ENCODE measurements at places on chromosomes 7 and 10.

DNA sequence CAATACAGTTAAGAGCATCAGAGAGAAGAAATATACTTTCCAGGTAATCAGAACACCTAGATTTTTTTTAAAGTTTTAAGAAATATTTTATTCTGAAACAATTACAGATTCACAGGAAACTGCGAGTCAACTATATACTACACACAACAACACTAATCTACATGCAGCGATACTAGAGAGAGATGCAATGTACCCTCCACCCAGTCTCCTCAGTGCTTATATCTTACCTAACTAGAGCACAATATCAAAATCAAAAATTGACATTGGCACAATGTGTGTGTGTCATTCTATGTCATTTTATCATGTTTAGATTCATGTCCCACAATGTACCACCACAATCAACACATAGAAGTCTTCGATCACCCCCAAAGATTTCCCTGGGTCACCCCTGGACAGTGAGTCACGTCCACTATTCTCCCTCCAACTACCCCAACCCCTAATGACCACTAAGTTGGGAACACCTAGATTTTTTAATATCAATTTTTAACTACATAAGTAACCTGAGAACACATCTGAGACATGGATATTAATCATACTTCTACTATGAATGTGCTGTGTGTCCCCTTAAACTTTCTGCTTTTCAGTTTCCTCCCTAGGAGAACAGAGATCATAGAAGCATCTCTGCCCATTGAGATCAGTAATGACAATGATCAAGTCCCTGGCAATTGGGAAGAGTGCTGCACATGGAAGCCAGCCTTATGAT is 86.5 kb downstream of the GSAP start:
- no peak for DNase-seq

DNA sequence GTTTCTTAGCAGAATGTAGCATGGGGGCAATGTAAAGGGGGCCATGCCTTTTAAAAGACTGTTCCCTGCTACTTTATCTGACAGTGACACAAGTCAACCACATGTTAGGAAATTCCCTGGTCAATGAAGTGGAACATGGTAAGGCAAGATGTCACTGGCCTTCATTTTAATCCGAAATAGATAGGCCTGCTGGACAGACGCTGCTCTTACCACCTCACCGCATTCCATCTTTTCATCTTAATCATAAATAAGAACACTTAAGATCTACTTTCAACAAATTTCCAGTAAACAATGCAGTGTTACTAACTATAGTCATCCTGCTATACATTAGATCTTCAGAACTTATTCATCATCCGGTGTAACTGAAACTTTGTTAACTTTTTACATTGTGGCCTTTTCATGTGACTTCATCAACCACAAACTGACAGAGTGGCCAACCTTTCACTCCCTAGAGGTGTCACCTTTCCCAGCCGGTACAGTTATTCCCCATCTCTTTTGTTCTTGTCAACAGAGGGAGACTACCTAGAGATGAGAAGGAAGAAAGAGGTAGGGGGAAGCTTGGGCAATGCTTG is 15.6 kb downstream of the ASB4 start:
- no peak for DNase-seq

DNA sequence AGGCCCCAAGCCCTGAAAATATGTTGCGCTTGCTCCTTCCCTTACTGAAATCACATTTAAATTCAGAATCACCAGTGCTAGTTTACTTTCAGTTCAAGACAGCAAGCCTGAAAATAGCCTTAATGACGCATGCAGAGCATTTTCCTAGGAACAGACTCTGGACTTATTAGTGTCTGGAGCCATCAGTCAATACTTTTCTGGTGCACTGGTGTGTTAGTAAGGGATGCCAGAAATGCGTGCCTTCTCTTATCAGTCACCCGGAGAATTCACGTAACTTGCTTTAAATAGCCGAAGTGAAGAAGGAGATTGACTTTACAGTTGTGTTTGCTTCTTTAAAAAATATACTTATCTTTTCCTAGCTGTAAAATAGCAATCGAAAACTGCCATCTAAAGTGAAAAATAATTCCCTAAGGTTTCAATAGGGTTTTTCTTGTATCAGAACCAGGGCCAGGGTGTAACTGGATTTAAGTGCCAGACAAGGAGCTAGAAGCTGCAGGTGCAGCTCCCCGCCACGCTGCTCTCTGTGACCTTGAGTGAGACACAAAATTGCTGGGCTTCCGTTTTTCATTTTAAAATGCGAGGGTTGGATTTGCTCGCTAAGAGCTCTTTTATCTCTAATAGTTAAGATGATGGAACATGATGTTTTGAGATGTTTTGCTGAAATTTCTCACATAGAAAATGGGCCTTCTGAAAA is 177.8 kb downstream of the NSUN6 start:
- no peak for DNase-seq

DNA sequence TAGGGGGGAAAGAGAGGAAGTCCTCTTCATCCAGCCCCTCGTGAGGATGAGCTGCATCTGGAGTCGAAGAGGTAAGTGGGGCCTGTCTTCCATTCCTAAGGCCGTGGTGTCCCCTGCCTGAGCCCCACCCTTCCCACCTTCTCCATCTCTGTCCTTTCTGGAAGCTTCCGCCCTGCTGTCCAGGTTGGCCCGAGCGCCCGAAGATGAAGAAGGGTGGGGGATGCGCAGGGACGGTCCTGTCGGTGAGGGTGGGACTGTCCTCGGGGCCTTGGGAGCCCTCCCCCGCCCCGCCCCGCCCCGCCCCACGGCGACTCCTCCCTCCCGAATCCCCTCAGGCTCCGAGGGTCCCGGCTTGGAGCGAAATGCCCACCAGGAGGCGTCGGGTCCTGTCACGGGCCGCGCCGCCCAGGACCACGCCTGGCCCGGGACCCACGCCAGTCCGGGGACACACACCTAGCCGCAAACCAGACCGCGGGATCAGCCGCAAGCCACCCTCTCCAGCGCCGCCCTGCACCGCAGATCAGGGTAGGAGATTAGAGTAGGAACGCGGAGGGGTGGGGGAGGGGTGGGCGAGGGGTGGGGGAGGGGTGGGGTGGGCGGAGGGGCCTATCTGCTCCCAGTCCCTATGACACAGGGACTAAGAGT is 15.3 kb downstream of the GPRIN2 start:
- no peak for DNase-seq

DNA sequence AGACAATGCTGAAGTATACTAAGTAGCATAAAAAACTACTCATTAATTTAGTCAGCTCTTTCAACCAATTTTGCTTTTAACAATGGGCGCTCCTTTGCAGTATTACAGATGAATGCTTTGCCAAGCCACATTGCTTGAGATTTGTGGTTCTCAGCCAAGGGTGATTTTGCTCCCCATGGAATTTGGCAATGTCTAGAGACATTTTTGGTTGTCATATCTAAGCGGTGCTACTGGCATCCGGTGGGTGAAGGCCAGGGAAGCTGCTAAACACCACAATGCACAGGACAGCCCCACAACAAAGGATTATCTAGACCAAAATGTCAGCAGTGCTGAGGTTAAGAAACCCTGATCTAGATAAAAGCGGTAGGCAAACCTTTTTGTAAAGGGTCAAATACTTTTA is 112.0 kb downstream of the UBE2H start:
- DNase-seq, result no peak

GRCh38 chr10:78296785-78297184 is 263.1 kb downstream of the RPS24 start:
- DNase-seq, result no peak

GRCh38 chr10:48462482-48463020 is 142.3 kb downstream of the ARHGAP22 start:
- DNase-seq, result no peak

GRCh38 chr10:60235001-60235400 is 154.7 kb downstream of the ANK3 start:
- no peak for DNase-seq

DNA sequence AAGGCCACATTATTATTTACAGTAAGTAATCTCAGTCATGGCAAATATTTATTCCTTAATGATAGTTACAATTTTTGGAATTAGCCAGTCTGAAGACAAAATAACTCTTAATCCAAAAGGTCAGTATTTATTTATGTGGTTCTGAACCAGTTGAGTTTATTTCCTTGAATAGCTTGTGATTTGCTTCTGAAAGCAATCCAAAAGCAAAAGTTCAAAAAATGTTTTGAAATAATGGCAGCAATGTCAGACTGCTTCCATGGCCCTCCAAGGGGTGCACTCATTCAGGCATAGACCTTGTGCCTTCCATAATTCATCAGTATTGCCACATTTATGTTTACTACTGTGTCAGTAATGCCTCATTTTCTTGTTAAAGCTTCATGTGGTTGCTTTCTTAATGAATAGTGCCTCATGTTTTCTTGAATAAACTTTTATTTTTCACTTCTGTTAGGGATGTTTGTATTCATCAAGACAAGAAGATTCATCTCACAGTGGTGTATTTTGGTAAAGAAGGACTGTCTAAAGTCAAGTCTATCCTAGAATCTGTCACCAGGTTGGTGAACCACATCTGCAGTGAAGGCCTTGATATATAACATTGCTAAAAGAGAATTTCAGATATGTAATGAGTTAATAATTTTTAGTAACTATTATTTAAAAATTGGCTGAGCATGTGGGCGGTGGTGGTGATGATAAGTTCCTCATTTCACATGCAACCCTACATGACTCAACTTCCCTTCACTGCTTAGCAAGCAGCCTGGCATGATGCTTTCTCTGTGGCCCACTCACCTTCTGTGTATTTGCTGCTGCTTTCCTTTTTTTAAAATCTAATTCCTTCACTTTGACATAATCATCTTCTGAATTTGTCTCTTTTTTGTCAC is 22.0 kb downstream of the CSGALNACT2 start:
- no peak for DNase-seq

GRCh38 chr7:96410126-96410839 is 88.4 kb upstream of the SLC25A13 start:
- DNase-seq, result no peak

GRCh38 chr10:23493711-23494110 is 54.8 kb downstream of the OTUD1 start:
- DNase-seq, result no peak

GRCh38 chr7:39880556-39880955 is 69.5 kb upstream of the CDK13 start:
- DNase-seq, result no peak

GRCh38 chr10:3948843-3949242 is 163.8 kb upstream of the KLF6 start:
- peak; percentile 41 for DNase-seq

All from stimulated activated CD8-positive, alpha-beta memory T cell treated with anti-CD3 and anti-CD28 coated beads, Interleukin-7, amount 100 ng/mL, for 24 hours (primary cell).